ENCODE measurements at places on chromosomes 12 and 14. TPM values are rescaled to one million over a fixed set of nuclear protein-coding genes. Genes with fewer than 3 reads are reported as not detected.

DNA sequence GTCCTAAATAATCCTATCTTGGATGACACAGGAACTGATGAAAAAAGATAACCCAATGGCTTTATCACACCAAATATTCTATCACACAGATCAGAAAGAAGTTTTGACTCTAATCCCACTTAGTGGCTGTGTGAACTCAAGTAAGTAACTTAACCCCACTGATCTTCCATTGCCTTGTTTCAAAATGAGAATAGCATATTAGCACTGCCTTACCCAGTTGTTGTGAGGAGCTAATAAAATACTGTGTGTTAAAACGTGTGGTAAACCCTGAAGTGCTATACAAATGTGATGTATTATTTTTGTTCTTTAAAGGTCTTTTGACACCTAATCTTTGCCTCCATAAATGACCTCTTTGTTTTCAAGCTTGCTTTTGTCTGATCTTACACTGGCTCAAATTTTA is 60.9 kb upstream of the ARID2 start:
- no peaks in the 10 kb centered on the region for H3K27me3 ChIP-seq
- H3K36me3 ChIP-seq, result no peaks in the 10 kb centered on the region
- H3K4me1 ChIP-seq, result peaks cover 4% of the 10 kb centered on the region
- no peak overlapping the region for H3K27ac ChIP-seq

- no peak overlapping the region for H3K27ac ChIP-seq
- no peaks in the 10 kb centered on the region for H3K27me3 ChIP-seq
- H3K4me3 ChIP-seq, result no peak overlapping the region
- no peaks in the 10 kb centered on the region for H3K4me1 ChIP-seq
- no peak for DNase-seq
These were observed 91.5 kb downstream of the CPNE8 start for GRCh38 chr12:38813923-38814322.

DNA sequence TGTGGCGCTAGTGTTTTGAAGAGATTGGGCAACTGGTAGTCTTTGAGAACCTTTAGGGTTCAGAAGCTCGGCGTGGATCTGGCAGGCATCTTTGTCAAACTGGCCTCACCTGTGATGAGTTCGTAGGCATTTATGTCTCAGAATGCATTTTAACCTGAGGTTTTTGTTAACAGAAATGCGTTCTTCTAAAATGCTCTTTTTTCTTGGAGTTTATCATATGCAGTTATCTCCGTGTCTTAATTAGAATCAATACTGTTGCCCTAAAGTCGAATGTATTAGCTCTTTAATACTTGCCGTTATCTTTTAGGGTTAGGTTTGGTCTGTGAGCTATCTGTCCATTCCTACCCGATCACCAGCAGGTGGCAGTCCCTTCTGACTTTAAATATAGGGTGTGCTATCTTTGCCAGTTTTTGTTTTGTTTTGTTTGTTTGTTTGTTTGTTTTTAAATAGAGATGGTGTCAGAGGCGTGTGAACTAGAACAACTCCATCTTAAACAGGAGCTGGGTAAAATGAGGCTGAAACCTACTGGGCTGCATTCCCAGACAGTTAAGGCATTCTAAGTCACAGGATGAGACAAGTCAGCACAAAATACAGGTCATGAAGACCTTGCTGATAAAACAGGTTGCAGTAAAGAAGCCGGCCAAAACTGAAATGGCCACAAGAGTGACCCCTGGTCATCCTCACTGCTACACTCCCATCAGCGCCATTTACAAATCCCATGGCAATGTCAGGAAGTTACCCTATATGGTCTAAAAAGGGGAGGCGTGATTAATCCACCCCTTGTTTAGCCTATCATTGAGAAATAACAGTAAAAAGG is 1.4 kb downstream of the ATF1 start:
- H3K4me3 ChIP-seq, result peak overlapping the region; percentile 86
- no peaks in the 10 kb centered on the region for H3K27me3 ChIP-seq
- DNase-seq, result peak; percentile 66
- no peaks in the 10 kb centered on the region for H3K36me3 ChIP-seq
- H3K4me1 ChIP-seq, result no peaks in the 10 kb centered on the region
- H3K27ac ChIP-seq, result peak overlapping the region; percentile 94

- H3K36me3 ChIP-seq, result no peaks in the 10 kb centered on the region
- H3K4me3 ChIP-seq, result no peak overlapping the region
- no peaks in the 10 kb centered on the region for H3K4me1 ChIP-seq
- DNase-seq, result no peak
- H3K27ac ChIP-seq, result no peak overlapping the region
These were observed 680.9 kb upstream of the LMO3 start for GRCh38 chr12:17286874-17287273.

GRCh38 chr12:31605531-31605930 is 14.6 kb upstream of the DENND5B start:
- no peaks in the 10 kb centered on the region for H3K4me1 ChIP-seq
- no peak overlapping the region for H3K27ac ChIP-seq
- no peaks in the 10 kb centered on the region for H3K36me3 ChIP-seq
- H3K27me3 ChIP-seq, result no peaks in the 10 kb centered on the region
- H3K4me3 ChIP-seq, result no peak overlapping the region

DNA sequence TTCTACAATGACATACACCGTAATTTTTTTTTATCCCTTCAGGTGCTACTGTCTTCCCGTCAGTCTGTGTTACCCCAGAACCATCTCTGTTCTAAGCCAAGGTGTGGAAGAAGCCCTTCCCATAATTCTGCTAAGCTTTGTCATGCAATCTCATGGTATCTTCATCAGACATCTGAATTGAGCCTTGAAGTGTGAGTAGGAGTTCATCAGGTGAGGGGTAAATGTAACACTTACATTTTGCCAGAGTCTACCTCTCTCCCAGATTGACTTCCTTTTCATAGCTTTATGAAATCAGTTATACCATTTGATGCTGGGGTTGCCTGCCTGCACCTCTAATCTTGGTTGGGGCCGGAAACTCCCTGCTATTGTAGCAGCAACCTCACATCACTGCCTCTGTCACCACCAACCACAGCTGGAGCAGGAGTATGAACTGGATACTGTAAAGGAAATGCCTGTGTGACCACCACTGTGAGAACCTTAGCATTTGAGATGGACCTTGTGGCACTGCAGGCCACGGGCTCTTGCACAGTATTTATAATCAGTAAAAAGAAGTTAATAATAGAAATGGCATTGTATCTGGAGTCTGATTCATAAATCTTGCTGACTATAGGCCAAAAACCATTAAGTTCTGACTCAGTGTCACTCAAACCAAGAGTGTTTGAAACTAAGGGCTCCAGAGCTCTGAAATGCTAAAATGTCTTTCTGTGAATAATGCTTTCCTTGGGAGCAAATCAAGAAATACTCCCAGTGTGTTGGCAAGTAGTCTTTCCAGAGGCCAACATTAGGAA is 58.7 kb upstream of the STK38L start:
- H3K27ac ChIP-seq, result no peak overlapping the region
- H3K27me3 ChIP-seq, result no peaks in the 10 kb centered on the region
- H3K4me1 ChIP-seq, result peaks cover 4% of the 10 kb centered on the region
- peak; percentile 69 for DNase-seq
- H3K36me3 ChIP-seq, result no peaks in the 10 kb centered on the region
- no peak overlapping the region for H3K4me3 ChIP-seq

DNA sequence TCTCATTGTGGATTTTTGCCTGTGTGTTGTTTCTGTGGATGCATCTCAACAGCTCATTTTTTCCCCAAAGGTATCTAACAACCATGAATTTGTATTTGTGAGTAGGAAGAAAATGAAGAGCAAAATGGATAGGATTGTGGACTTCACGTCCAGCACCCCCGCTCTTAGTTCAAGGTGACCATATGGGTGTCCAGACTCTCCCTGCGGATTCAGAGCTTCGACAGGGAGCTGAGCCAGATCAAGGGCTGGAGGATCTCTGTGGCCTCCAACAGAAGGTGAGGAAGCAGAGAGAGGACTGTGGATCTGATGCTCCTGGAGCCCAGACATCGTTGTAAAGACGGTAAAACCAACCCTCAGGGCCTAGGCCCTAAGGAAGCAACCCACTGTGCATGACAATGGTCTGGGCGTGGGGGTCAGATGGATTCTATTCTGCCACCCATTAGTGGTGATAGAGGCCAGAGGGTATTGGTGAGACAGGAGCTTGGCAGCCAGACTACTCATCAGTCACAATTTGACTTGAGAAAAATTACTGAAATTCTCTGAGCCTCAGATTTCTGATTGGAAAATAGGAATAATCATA is 659.7 kb upstream of the TMEM132C start:
- H3K27me3 ChIP-seq, result no peaks in the 10 kb centered on the region
- no peak for DNase-seq
- H3K4me1 ChIP-seq, result no peaks in the 10 kb centered on the region
- H3K4me3 ChIP-seq, result no peak overlapping the region
- H3K36me3 ChIP-seq, result no peaks in the 10 kb centered on the region
- no peak overlapping the region for H3K27ac ChIP-seq

DNA sequence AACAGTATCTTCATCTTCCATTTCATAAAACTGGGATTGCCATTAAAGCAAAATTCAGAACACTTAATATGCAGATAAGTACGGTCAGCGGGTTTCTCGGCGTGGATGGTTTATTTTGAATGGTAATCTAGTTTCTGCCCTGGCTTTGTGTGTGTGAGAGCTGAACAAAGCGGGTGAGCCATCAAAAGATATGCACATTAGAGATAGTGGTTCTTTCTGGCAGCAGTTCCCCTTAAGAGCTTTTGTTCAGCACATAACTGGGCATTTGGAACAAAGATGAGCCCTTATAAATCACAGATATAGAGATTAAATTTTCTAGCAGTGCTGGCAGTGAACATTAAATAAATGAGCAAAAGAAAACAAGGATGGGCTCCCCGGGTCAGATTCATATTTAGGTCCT is 207.5 kb downstream of the CALM1 start:
- no peak overlapping the region for H3K4me3 ChIP-seq
- H3K4me1 ChIP-seq, result no peaks in the 10 kb centered on the region
- H3K27ac ChIP-seq, result no peak overlapping the region
- H3K27me3 ChIP-seq, result no peaks in the 10 kb centered on the region

DNA sequence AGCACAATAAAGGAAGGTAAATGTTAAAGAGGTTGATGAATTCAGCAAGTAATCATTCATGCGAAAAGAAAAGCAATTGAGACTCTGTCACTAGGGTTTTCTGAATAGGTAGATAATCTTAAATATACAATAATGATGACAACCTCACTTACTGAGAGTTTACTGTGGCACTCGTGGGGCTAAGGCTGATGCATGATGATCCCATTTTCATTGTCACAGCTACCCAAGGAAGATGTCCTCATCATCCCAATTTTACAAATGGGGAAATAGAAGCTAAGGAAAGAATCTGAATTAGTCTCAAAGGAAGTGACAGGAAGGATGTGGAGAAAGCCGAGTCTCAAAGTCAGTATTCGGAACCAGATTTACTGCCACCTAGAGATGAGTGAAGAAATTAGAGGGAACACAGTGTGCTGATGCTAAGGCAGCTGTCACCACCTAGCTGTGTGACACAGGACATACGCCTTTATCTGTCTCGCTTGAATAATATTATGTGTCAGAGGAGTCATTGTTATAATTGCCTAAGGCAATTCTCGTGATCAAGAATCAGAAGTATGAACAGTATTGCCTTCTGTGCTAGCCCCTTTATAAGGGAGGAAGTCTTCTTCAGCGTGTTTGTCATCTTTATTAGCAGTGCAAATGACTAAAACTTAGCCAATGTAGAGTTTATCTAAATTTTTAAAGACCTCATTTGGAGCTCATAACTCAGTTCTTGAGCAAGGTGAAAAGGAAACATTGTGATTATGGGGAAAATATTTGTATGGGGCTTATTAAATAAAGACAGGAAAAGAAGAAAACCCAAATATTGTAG is 63.2 kb downstream of the ERGIC2 start:
- H3K27me3 ChIP-seq, result no peaks in the 10 kb centered on the region
- DNase-seq, result peak; percentile 63
- peaks cover 3% of the 10 kb centered on the region for H3K4me1 ChIP-seq
- H3K4me3 ChIP-seq, result no peak overlapping the region

DNA sequence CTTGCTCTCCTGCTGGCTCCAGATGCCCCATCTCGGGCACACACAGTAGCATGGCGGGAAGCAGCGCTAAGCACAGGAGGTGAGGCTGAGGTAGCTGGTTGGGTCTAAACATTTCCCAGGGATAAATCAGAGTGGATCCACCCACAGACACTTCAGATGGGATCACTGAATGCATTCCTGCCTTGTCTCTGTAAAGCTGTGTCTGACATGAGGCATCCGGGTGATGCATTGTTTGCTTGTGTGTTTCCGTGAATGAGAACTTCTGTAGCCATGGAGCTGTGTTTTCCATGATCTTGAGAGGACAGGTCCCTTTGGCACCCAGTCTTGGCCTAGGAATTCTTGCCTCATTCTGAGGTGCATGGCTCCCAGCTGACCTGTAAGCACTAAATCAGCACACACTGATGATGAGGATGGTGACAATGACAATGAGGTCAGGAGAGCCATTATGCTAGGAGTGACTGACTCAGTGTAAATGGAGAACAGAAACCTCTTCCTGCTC is 6.7 kb upstream of the KRT75 start:
- no peak overlapping the region for H3K4me3 ChIP-seq
- H3K27me3 ChIP-seq, result no peaks in the 10 kb centered on the region
- DNase-seq, result no peak

The LALBA gene
- total RNA-seq, result not detected

The INHBC gene
- not detected for total RNA-seq

The ETFBKMT gene
- 4.4 TPM for total RNA-seq

The AQP6 gene
- total RNA-seq, result 0.17 TPM

The CIDEB gene
- total RNA-seq, result 0.51 TPM

The ACADS gene
- total RNA-seq, result 15.9 TPM

The CHFR gene
- 21.6 TPM for total RNA-seq
